Substantia nigra (tissue), 51 donors: ENCODE measurements at places on chromosomes 16 and 17.

GRCh38 chr17:39791111-39791992, 53.6 kb downstream of the GRB7 start:
- DNase-seq, result no peak

DNA sequence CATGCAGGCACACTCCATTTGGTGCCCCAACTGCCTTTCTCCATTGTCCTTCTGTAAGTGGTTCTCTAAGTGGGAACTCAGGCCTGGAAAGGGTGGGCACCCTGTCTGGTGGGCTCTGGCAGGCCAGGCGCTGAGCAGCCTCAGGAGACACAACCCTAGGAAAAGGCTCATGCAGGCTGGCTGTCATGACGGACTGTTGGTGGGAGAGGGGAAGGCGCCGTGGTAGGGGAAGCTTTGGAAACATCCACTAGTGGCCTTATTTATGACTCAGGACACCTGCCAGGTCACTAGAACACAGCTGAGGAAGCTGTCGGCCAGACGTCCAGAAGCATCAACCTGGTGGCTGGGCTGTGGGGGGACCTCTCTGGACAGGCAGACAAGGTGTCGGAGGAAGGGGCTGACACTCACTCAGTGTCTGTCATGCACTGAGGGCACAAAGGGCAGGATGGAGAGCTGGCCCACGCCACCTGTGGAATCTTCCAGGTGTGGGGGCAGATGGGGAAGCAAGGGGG, 216.0 kb downstream of the SEC14L1 start:
- DNase-seq, result no peak

DNA sequence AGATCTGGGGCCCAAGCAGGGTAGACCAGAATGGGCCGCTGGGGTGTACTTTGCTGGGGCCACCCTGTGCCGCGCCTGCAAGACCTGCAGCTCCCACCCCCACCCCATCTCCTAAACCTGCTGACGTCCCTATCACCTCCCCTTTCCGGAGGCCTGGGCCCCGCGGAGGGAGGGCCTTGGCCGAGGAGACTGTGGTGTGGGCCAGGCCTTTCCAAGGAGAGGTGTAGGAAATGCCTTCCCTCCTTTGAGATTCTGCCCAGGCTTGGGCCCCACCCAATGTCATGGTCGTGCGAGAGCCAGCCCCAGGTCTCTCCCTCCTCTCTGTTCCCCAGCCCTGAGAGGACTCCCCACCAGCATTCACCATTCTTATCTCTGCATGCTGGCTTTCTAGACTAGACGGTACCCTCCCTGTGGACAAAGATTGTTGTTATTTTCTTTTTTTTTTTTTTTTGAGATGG, 3.9 kb upstream of the WFIKKN2 start:
- DNase-seq, result no peak

GRCh38 chr16:49463529-49463928, 89.9 kb downstream of the C16orf78 start:
- no peak for DNase-seq

GRCh38 chr17:67482764-67483163, 105.7 kb downstream of the PITPNC1 start:
- no peak for DNase-seq

DNA sequence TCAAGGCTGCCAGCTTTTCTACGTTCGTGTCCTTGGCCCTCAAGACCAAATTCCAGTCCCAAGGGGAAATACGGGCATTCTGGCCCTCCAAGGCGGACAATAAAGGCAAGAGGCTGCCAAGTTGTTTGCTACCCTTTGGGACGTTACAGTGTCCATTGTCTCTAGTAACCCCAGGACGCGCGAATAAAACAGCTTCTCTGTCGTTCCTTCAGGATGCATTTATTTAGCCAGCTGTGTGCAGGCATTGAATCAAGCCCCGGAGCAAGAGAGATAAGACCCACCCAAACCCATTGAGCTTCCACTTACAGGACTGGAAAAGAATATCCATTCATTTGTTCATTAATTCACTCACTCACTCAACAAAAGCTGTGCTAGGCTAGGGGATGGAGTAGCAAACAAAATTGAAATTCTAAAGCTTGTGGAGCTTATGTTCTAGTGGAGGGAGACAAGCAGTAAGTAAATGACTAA, 656 bp downstream of the MRPL58 start:
- DNase-seq, result no peak
